ENCODE measurements at places on chromosomes 2 and 18.

- DNase-seq: no peak
Observed at GRCh38 chr2:9708683-9709538, 78.1 kb upstream of the YWHAQ start.

DNA sequence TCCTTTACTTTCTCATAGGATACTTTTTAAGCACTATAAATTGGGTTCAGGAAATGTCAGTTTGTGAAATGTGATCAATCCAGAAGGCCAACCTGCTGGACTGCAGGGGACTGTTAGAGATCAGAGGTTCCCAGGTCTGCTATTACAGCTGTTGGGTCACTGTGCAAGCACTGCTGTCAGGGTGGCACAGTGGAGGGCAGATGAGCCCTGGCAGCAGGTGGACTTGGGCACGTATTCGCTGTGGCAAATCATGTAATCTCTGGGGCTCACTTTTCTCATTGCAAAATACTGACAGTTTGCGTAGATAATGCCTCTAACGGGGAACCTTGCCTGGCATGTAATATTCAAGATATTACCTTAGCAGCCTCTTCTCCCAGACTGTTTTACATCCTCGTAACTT, 18.1 kb downstream of the RAB31 start:
- no peak for DNase-seq

DNA sequence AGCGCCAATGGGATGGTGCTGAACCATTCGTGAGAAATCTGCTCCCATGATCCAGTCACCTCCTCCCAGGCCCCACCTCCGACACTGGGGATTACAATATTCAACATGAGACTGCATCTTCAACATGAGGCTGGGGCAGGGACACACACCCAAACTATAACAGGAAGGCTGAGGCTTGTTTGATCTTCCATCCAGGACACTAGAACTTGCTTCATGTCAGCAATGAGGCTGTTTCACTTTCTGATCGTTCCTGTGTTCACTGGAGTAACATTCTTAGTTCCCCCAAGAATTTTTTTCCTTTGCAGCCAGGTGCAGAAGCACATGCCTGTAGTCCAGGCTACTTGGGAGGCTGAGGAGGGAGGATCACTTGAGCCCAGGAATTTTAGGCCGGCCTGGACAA, 30.8 kb upstream of the SOX11 start:
- DNase-seq: no peak

GRCh38 chr2:8391126-8391525, 290.7 kb upstream of the ID2 start:
- no peak for DNase-seq

DNA sequence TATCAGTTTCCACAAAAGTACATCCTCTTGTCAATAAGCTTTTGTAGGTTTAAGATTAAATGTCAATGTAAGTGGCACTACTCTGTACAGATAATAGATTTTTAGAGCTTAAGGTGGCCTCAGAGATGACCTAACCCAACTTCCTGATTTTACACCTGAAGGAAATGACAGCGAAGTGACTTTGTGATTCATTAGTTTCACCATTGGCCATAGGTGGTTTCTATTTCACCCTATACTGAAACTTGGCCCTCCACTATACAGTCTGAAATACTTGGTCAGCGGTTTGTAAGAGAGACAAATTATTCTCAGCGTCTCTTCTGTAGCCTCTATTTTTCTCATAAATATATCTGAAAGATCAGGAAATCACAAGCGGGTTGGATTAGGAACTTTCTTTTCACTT, 330.4 kb upstream of the FAM98A start:
- DNase-seq: no peak

- DNase-seq: no peak
Observed at GRCh38 chr2:111944531-111945210, 46.3 kb downstream of the MERTK start.

DNA sequence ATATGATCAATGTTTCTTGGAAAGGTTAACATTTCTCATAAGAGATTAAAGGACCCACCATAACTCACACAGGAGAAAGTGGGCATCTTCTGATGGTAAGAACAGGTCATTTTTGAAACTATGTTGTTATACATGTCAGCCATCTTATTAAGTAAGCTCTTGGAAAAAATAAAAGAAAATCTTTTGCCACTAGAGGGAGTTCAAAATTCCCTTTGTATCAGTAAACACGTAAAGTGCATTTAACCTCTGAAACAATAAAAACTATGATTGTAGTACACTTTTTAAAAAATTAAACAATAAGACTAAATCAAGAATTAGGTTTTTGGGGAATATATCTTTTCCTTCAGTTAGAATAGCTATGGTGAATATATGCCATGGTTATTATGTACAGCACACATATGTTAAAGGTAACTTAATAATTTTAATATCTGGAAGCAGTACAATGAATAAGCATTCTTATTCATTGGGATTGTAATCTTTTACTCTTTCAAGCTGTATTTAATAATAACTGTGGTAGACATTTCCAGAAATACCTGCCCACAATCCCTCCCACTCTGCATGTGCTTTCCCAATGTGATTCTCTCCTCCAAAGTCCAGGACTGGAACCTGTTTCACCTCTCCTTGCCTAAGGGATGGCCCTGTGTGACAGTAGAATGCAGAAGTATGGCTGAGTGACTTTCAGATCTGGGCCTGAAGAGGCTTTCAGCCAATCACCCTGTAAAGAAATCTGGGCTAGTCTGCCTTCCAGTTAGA, 64.2 kb downstream of the RBMS1 start:
- no peak for DNase-seq

DNA sequence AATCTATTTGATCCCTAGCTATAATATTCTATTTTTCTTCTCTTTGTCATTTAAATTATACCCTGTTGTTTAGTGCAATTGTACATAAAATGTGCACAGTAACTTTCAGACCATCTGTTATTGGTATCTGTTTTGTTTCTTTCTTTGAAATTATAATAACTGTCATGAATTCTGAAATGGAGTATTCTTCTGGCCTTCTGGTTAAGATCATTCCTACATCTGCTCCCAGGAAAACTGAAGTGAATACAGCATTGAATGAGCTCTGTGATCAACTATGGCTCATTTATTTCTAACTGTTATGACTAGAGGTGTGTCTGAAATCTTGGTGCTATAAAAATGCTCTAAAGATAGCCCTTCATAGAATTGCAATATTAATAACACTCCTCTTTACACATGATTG, 788.4 kb upstream of the TMEFF2 start:
- no peak for DNase-seq

- DNase-seq: no peak
Observed at GRCh38 chr2:135063210-135063609, 11.1 kb downstream of the RAB3GAP1 start.

DNA sequence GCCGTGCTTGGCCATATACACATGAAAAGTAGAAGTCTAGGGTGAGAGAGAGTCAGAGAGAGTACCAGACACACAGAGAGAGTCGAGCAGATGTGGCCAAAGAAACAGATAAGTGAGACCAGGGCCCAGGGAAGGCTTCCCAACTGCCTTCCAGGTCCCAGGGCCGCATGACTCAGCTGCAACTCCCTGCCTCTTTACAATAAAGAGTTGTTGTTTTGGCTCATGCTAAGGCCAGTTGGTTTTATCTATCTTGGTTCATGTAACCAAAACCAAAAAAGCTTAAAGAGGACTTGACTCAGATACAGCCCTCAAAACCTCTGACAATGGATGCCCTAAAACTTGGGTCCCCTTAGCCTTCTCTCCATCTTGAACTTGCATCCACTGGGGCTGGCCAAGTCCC, 36.9 kb downstream of the REEP1 start:
- DNase-seq: no peak

DNA sequence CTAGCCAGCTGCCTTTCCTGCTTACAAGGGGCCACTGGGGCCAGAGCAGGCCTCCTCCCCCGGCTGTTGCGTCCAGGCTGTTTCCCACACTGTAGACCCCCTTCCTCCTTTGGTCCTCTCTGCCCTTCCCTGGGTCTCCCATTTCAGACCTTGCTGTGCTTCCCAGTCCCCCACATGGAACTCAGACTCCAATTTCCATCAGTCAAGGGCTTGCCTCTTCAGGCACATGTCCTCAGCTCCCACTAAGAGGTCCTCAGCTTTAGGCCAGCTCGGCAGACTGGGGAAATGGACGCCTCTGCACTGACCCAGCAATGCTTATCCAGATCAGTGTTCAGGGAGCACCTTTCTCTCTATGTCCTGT, 98.0 kb upstream of the BZW1 start:
- DNase-seq: peak; percentile 11

- DNase-seq: peak; percentile 49
Observed at GRCh38 chr2:27071990-27072830, 756 bp upstream of the OST4 start.

GRCh38 chr2:85936421-85937068, 47.8 kb upstream of the ST3GAL5 start:
- no peak for DNase-seq

GRCh38 chr2:240632306-240632721, 7.0 kb downstream of the GPR35 start:
- DNase-seq: no peak

DNA sequence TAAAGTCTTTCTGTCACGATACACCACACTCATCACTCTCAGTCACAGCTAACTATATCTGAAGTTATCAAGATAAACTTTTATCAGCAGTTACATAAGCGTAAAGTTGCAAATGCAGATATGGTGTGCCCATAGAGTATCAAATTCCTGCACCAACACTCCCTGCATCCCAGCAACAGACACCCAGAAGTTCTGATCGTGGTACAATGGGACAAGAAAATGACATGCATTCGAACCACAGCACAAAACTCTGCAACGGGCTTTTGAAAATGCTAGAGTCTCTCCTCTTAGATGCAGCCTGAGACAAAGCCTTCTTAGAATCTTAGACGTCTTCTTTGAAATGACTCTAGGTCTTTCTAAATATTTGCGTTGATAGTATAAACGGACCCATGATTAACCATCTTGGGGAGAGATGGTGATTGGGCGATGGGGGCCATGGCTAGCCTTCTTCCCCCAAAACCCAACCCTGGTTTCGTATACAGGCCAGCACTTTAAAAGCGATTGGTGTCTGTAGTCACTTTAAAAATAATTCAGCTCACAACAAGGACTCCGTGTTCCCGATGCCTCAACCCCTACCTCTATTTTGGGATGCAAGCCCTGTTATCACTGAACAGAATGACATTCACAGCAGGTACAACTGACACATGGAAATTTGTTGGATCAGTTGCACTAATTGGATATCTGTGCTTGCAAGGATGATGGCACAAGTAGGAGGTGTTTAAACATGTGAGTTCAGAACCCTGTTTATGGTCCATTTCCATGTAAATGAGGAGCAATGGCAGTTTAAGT, 286.6 kb downstream of the MYT1L start:
- DNase-seq: no peak

- peak; percentile 19 for DNase-seq
Observed at GRCh38 chr2:131104487-131105155, 515 bp upstream of the PLEKHB2 start.

- DNase-seq: no peak
Observed at GRCh38 chr2:66427300-66427699, 7.6 kb upstream of the MEIS1 start.

GRCh38 chr18:46756559-46757201, at the start of gene ST8SIA5:
Gene ST8SIA5, minus strand, starts transcription at chr18:46757053. Its CDS starts 545 bp downstream, at chr18:46756508.
- DNase-seq: no peak

GRCh38 chr18:60966876-60967275, 366.4 kb upstream of the CDH20 start:
- DNase-seq: no peak

GRCh38 chr2:86414996-86415395, 26.2 kb upstream of the KDM3A start:
- DNase-seq: no peak

DNA sequence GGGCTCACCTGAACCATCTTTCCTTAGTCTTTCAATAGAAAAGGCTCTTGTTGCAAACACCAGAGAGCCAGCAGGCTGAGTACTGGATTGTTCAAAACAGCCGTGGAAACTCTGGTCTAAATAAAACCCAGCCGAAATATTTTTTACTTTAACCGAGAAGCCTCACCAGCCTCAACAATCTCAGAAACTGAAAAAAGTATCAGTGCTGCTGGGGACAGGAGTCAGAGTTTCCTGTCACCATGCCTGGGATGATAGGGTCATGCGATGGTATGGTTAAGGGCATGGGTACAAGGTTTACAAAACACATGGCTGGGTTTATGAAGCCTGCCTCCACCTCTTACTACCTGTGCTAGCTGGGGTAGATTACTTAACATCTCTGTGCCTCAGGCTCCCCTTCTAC, 55.3 kb upstream of the FZD7 start:
- DNase-seq: no peak

DNA sequence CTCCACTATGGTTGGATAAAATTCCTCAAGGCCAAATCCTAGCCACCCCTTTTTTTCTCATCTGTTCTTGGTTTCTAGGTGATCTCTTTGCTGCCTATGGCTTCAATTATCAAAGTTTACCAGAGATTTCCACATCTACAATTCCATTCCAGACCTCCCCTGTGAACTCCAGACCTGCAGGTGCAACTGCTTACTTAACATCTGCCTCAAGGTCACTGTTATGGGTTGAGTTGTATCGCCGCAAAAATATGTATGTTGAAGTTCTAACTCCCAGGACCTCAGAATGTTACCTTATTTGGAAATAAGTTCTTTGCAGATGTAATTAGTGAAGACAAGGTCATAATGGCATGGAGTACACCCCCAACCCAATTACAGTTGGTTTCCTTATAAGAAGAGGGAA, 60.4 kb upstream of the SOS1 start:
- no peak for DNase-seq

- DNase-seq: no peak
Observed at GRCh38 chr2:190583507-190584337, 49.2 kb upstream of the NEMP2 start.

DNA sequence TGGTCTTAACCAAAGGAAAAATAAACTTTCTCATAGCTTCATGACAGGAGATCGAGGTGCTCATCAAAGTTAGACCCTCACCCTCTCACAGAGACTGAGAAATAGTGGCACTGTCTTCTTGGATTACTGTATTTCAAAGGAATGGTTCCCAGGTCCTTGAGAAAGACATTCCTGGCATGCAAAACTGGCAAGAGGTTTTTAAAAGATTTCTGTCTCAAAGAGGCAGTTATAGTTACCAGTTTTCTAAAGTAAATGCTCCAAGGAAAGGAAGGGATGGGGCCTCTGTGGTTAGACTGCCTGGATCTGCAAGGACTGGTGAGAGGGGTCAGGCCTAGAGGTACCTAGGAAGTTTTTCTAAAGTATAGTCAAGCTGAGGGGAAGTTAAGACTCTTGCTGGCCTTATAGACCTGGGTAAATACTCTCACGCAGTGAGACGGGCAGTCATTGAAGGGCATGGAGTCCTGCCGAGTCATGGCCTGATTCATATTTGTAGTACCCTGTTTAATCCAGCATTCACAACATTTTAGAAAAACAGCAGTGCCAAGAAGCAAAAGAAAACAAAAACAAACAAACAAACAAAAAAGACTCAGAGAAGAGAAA, 226.1 kb downstream of the DOK6 start:
- DNase-seq: no peak

GRCh38 chr2:217269701-217270484, 410.0 kb upstream of the TNP1 start:
- DNase-seq: no peak

DNA sequence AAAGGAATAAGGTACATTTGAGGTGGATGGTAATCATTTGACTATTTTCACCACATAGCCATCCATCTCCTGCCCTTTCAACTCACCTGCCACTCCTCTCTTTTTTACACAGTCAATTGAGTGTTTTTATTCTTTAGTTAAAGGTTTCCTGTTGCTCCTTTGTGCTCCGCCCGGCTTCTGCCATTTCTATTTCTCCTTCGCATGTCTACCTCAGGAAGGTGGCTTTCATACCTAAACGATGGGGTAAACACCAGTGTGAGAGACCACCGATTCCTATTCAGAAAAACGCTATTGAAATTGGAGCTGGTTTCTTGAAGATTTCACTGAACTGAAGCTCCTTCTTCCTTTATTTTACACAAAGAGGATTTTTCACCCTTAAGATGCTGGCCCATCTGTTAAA, 1628.0 kb upstream of the PIK3C3 start:
- no peak for DNase-seq

GRCh38 chr18:33716061-33716683, 138.2 kb downstream of the ASXL3 start:
- no peak for DNase-seq

All from stimulated activated CD4-positive, alpha-beta T cell treated with anti-CD3 and anti-CD28 coated beads, Interleukin-12 subunit alpha, Interleukin-12 subunit beta, amount 100 ng/mL, for 4 hours (primary cell).